ENCODE measurements at places on chromosomes 3 and 15.

DNA sequence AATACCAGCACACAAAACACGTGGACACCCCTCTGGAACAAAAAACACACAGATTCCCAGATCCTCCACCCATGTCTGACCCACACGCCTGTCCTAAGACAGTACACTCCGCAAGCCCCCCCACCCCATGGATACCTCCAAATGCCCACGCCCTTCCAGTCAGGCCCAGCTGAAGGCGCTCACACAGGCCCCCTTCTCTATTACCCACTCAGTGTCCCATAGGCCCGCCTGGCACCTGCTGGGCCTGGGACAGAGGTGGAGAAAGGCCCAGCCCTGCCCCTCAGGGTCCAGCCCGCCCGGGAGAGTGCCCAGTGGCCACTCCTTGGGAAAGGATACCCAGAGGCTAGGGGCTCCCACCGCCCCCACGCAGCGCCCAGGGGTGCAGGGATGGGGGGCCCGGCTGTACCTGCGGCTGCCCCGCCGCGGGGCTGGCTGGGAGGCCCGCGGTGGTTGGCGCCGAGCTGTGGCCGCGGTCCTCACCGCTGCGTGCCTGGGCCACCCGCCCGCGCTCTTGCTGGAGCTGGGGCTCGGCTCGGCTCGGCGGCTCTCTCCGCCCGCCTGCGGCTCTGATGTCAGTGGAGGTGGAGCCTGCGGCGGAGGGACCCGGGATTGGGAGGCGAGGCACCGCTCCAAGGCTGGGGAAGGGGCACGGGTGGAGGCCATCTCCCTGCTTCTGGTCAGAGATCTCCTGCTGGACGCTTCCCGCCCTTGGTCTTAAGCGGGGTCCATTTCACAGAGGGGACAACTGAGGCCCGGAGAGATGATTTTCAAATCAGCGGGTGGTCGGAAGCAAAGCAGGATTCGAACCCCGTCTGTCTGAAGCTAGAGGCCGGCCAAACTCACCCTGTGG, at the start of gene CAMK1:
CAMK1 (minus strand) TSS at position 522 of the 850 bp plus-strand sequence. CDS start 2,198 bp downstream, outside the sequence.
- peak; percentile 88 for DNase-seq

GRCh38 chr15:28921919-28922706, 36.3 kb downstream of the APBA2 start:
- no peak for DNase-seq

GRCh38 chr3:170258105-170258487, 35.9 kb downstream of the PRKCI start:
- no peak for DNase-seq

DNA sequence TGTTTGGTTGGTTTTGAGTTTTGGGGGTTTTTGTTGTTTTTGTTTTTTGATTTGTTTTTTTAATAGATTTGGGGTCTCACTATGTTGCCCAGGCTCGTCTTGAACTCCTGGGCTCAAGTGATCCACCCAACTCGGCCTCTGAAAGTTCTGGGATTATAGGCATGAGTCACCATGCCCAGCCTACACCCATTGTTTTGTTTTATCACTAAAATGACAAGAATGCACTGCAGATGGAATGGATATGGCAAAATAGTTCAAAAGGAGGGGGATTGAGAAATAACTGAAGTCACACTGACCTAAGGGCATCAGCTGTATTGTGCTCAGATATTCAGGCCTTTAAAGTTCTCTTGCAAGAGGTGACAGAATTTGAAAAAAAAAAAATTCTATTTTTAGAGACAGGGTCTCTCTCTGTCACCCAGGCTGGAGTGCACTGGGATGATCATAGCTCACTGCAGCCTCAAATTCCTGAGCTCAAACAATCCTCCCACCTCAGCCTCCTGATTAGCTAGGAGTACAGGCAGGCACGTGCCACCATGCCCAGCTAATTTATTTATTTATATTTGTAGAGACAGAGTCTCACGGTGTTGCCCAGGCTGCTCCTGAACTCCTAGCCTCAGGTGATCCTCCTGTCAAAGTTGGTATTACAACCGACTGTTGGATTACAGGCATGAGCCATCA, 4.4 kb upstream of the RASA2 start:
- DNase-seq, result no peak

GRCh38 chr3:113231391-113231790, 20.0 kb downstream of the BOC start:
- DNase-seq, result no peak

- no peak for DNase-seq
Observed at GRCh38 chr3:137024348-137024747, 66.6 kb downstream of the IL20RB start.

- no peak for DNase-seq
Observed at GRCh38 chr15:93109336-93110102, 20.5 kb upstream of the RGMA start.

DNA sequence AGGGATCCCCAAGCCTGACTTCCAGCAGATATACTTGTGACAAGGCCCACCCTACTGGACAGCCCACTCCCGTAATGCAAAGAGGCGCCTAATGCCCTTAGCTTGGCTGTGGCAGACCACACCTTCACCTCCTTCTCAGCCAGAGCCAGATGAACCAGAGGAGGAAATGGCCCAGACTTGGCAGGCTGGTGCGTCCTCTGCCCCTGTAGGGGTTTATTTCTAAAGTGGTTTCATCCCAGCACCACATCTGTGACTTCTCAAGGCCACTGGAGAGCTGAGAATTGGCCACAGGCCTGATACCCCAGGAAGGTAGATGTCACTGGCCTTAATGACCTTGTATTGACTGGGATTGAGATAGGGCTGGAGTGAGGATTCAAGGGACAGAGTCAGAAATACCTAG, 29.5 kb downstream of the BOC start:
- no peak for DNase-seq

- DNase-seq, result no peak
Observed at GRCh38 chr15:62051166-62051565, 9.1 kb downstream of the VPS13C start.

- no peak for DNase-seq
Observed at GRCh38 chr15:61030451-61030850, 198.7 kb downstream of the RORA start.

DNA sequence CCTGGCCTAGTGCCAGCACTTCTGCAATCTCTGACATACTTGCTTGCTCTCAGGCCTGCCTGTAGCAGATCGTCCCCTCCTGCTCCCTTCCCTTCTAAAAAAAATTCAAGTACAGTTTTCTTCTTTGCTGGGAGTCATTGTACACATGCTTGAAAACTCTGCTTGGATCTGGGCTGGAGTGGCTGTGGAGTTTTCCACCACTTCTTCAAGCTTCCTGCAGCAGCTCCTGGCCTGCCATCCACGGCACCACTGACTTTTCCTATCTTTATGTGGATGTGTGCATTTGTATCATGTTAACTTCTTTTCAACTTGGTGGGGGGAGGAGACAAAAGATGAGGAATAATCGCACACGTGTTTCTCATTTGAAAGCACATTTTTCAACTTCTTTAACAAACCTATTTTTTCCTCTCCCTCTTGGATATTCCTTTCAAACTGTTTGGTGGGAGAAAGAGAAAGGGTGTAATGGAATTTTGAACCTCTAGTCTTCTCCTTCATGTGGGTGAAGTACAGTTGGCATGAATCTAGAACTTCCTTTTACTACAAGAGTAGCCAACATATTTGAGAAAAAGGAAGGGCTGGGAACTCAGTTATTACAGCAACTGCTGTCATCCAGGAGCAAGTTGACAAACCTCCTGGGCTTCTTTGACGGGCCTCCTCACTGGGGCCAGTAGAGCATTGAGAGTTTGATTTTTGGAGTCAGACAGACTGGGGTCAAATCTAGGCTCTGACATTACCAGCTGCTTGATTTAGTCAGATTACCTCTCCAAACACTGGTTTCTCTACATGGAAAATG, 61.2 kb upstream of the LRTM1 start:
- DNase-seq, result no peak

GRCh38 chr15:31525185-31525695, 198.6 kb downstream of the KLF13 start:
- no peak for DNase-seq

- DNase-seq, result no peak
Observed at GRCh38 chr3:123610331-123610730, 25.5 kb upstream of the HACD2 start.

DNA sequence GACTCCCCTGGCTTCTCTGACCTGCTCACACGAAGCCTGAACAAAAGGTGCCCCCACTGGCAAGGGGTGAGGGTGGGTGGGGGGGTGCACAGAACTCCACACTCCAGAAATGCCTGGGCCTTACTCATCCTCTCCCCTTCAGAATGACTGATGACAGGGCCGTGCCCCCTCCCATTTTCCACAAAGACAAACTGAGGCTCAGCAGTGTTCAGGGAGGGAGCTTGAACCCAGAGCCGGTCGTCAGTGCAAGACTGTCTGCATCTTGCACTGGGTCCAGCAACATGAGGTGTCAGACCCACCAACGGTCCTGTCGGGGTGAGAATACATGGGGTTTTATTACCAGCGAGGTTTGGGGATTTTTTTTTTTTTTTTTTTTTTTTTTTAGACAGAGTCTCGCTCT, 15.3 kb downstream of the IGDCC3 start:
- no peak for DNase-seq

DNA sequence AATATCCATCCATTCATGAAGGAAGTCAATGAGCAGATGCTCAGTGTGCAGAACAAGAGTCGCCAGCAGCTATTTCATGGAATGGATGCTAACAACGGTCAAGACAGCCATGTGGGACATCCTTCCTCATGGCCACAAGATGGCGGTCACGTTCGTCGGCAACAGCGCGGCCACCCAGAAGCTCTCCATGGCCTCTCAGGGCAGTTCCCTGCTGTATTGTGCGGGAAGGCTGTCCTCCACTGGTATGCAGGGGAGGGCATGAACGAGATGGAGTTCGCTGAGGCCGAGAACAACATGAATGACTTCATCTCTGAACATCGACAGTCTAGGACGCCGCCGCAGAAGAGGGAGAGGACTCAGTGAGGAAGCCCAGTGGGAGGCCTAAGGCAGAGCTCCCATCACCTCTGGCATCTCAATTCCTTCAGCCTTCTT, 208.3 kb downstream of the TJP1 start:
- DNase-seq, result peak; percentile 23

DNA sequence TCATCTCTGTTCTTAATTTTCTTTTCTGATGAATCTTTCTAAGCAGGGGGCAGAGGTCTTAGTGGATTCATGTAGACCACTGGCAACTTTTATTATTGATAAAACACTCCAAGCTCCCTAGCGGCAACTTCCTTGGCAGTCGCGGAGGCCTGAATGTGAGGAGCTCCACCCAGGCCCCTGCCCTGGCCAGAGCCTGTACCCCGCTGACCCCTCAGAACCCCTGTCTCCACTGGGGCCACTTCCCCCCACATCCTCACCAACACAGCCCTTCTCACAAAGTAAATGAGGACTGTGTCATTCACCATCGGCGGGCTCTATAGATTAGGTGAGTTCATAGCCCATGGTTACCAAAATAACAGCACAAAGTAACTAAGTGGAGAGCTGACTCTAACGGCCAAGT, 111.6 kb downstream of the TPRA1 start:
- no peak for DNase-seq

DNA sequence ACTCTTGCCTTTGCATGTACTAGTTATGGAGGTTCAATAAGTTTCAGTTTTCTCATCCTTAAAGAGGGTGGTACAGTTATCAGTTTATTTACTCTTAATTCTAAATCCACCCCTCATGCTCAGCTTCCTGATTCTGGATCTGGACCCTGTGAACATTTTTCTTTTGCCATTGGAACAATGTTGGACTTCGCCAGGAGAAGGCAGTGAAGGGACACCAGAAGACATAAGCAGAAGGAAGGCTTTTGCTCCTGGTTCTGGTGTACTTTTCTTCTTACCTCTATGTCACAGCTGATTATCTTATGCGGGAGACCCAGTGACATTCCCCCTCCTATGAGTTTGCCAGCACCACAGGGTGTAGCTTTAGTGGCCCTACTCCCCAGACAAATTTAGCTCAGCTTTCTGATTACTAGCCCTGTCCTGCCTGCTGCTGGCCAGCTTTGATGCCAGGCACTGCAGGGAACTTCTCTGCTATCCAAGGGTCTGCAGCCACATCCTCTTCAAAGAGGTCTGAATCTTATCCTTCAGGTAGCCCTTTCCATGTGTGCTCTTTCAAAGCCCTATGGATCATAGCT, 466.3 kb upstream of the EPHA3 start:
- no peak for DNase-seq

DNA sequence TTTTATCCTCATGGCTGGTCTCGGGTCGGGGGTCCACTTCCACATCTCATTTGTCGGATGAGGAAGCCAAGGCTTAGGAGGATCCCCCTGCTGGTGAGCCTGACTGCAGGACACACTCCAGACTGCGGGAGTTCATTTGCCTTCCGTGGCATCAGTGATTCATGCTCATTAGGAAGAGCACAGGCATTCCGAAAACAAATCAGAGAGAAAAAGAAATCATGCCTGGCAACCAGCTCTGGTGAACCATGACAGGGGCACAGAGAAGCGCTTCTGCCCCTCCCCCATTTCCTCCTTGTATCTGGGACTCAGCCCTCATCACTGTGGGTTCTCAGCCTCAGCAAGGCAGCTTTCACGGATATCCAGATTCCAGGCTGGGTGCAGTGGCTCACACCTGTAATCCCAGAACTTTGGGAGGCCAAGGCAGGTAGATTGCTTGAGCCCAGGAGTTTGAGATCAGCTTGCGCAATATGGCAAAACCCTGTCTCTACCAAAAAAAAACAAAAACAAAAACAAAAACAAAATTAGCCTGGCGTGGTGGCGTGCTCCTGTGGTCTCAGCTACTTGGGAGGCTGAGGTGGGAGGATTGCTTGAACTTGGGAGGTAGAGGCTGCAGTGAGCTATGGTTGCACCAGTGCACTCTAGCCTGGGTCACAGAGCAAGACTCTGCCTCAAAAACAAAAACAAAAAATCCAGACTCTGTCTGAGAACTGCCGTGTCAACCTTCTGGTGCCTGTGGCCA, 28.4 kb downstream of the IRAK2 start:
- DNase-seq, result peak; percentile 36

GRCh38 chr3:120114981-120115380, 20.7 kb upstream of the GSK3B start:
- DNase-seq, result no peak

DNA sequence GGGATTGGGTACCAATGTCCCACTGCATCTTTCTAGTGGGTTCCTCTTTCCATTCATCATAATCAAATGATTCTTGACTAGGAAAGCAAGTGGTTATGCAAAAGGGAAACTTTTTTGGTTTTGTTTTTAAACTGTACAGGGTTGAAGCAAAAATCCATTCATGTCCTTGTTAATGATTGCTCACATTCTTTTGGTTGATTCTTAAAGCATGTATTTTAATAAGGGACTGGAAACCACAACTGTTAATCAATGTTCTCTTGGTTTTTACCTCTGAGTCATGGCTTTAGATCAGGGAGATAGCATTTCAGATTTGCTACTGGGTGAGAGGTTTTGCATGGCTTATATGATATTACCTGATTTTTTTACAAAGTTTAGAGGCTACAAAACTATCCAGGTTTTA, 371.7 kb upstream of the RGMA start:
- DNase-seq, result no peak

- DNase-seq, result no peak
Observed at GRCh38 chr3:84993956-84994355, 35.2 kb downstream of the CADM2 start.

- no peak for DNase-seq
Observed at GRCh38 chr3:55477306-55478303, 9.5 kb downstream of the WNT5A start.
